ENCODE measurements at places on chromosomes 2 and 18.

DNA sequence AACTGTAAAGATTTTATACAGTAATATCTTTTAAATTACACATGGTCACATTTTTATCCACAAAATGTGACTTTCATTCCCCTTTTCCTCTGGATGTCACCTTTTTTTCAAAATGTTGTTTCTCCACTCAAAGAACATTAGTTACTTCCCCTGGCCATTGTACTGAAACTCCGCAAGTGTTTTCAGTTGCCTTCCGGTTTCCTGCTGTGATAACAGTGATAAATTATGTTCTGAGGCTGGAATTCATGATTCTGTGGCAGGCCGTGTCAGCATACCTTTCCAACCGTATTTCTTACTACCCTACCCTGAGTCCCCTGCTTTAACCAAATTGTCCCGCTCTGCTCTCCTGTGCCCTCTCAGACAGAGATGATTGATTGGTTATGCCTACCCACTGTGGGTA lies 53.5 kb downstream of the MGAT5 start:
- no peak for DNase-seq

GRCh38 chr2:120630031-120630701 lies 105.5 kb upstream of the GLI2 start:
- no peak for DNase-seq

DNA sequence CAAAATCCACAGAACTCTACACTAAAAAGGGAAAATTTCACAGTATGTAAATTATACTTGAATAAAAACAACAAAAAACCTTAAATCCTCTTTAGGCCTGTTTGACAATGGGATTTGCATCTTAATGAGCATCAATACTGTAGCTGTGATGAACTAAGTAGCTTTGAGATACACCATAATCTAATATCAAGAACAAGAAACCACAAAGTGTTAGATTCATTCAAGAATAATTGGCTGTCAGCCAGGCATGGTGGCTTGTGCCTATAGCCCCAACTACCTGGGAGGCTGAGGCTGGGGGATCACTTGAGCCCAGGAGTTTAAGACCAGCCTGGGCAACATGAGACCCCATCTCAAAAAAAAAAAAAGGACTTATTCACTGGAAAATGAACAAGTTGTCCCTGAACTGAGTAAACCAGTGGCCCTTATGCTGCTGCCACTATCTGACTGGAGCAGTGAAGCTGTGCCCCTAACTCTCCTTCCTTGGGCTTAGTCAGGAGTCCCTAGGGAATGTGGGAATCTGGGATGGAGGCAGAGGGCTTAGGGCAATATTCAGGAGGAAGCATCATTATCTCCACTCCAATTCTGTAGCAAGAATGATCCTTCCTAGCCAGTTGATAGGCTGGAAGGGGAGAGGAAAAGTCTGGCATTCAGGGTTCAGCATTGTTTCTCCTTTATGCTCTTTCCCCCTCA lies 88.5 kb downstream of the PRKCE start:
- DNase-seq: no peak

DNA sequence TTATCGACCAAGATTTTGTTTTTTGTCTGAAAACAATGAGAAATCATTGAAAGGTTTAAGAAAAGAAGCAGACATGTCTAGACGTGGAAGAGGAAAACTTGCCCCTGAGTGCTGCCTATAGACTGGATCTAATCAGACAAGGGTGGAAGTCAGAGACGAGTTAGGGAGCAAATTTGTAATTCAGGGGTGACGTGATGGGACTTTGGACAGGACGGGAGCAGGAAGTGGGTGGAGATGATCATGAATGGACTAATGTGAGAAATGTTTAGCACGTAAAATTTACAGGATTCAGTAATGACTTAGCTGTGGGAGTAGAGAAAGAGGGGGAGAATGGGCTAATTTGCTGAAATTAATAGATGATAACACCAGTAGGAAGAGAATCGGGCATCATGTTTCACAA lies 117.0 kb upstream of the EPHA4 start:
- no peak for DNase-seq

- no peak for DNase-seq
Measured at GRCh38 chr2:79713131-79713785, 200.4 kb downstream of the CTNNA2 start.

GRCh38 chr2:78020491-78020890 lies 498.3 kb upstream of the LRRTM4 start:
- DNase-seq: no peak

DNA sequence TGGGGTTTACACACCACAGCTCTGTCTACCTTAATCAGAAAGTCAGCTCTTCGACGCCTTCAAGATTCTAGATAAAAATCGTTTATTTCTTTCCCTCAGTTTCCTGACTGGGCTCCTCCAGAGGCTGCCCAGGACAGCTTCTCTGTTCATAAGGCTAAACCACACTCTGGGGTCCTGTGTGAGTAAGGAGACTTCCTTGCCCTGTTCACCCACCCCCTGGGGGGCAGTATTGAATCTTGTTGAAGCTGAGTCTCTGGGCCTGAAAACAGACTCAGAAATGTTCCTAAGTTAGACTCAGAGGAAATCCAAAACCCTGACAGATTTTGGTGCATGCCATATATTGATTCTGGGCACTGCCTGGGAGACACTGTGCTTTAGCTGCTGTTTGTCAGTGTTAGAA lies 43.0 kb downstream of the G6PC2 start:
- DNase-seq: no peak

DNA sequence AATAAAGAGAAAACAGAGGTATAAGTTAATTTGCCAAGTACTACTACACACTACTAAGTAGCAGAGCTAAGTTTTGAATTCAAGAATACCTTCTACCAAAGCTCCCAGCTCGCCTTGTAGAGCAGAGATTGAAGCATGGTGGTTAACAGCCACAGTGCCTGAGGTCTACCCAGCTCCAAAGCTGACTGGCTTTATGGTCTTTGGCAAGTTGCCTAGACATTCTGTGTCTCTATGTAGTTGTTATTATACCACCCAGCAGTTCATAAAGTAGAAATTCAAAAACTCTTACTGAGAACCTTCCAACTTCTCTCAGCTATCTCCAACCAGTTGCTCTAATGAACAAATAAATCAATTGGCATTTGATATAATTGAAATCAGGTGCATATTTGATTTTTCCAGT lies 87.8 kb downstream of the PDE11A start:
- DNase-seq: no peak

DNA sequence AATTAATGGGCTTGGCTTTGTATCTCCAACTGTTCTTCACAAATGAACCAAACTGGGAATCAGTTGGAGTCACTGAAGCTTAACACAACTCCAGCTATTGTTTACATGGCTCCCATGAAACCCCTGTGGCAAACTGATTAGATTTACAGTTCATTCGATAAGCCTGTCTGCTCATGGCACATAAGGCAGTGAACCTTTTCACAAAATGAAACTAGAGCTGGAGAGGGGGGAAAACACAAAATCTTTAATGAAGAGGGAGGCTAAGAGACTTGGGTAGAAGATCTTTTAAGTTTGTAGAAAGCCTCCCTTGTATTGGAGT lies 11.6 kb upstream of the ITGA6 start:
- no peak for DNase-seq

GRCh38 chr2:225458431-225459117 lies 59.1 kb downstream of the NYAP2 start:
- DNase-seq: no peak

- DNase-seq: no peak
Measured at GRCh38 chr2:181857483-181857882, 34.0 kb upstream of the ITPRID2 start.

DNA sequence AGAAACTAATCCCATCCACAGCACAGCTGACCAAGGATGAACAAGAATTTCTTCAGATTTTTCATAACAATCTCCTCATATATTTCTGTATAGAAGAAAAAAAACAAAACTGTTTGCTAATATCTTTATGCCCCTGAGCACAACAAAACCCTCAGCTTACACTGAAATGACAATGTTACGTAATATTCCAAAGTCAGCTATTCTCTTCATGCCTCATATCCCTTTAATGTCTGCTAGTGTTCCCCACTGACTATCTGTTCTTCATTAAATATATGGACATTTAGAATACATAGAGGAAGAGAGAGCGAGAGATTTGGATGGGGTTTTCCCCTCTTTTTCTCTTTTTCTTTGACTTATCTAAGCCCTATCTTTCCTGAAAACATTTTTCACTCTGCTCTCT lies 87.9 kb upstream of the GULP1 start:
- DNase-seq: no peak

DNA sequence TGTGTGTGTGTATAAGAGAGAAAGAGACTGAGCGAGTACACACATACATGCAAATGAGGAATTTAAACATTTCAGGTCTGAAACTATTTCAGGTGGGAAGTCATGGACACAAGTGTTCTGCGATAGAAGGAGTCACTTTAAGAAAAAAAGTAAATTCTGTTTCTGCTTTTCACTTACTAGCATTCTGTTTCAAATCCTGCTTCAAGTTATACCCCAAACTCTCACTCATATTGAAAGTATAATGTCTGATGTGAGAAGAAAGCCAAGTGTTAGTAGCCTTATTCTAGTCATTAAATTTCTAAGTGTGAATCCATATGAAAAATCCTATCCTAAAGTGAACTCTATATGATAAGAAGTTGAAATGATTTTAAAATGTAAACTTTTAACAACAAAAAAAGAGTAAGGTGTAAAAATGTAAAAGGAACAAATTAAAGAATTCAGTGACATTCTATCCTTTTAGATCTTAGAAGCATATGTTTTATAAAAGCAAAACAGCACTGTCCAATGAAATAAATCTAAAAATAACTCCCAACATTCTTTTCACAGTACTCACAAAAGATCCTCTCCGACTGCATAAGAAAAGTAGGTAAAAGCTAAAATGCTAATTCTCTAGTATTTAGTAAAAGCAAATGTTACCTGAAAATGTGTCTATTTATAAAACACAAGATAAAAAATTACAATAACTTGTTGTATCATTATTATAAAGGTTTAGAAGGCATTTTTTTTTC lies 570.6 kb downstream of the ZEB2 start:
- no peak for DNase-seq

DNA sequence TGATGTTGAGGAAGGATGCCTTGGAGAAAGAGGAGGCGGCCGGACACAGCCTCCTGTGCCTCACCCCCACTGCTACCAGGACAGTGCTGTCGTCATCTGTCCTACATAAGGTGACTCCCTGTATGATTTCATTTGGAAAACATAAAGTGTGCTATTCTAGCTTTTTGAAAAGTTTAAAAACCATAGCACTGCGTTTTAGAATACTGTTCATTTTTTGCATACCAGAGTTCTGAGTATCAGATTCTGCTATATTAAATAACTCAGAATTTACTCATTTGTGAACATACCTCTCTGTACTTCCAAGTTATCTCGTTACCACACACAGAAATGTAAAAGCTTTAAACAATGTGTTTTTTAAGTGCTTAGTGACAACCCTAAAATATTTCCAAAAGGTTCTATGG lies 302.9 kb downstream of the LRRTM1 start:
- DNase-seq: no peak

DNA sequence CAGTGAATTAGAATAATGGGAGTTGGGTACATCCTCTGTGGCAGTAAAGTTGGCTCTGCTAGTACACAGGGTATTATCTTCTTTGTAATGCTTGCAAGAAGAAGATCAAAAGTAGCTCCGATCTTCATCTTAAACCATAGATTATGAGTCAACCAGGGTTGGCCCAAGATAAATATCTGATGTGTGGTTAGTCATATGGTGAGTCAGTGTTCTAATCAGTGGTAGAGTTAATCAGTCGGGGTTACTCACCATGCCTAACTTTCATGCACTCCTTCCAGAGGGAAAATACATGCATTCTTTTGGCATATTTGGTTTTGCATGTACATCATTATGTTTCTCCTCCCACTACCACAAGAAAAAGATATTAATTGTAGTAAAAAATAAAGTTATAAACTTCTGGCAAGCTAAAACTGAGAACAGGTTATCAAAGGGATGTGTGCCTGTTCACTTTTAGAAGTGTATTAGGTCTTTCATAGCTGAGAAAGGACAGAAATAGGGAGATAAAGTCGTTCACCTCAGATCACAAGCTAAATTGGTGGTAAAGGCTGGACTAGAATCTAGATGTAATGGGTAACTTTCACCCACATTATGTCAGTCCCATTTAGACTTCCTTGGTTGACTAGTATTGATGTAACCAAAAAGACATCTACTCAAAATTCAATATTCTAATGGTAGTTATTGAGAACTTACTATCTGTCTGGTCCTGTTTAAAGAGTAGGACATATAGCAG lies 684.4 kb downstream of the IRS1 start:
- DNase-seq: no peak

DNA sequence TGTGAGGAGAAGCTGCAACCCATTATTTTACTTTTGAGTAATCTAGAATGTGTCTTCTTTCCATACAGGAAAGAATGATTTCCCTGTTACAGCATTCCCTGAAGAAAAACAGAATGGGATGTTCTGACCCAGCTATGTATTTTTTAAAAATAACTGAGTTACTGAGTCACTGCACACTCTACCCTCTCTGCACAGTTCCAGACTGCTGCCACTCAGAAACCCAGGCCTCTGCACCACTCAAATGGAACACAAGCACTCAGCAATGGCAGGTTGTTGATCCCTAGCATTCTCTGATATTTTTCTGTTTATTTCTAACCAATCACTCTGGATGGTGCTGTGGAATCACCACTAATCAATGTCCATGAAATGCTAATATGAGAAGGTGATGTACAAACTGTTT lies 1300.0 kb upstream of the FAM98A start:
- DNase-seq: no peak

- no peak for DNase-seq
Measured at GRCh38 chr18:76456823-76457222, 38.2 kb downstream of the ZNF516 start.

DNA sequence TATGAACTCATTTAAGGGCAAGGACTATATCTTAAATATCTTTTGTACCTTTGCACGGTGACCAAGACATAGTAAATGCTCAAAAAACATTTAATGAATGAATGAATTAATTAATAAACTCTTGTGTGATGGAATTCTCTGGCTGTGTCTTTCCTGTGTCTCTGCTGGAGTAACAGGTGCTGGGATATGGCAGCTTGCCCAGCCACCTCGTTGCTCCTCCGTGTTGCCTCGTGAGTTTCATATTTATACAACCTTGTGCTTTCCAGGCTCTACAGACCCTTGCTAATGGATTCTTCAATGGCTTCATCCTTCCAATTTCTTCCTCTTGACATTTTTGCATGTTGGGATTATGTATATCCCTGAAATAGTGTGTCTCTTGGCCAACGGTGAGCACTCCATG lies 30.4 kb downstream of the CTAGE1 start:
- no peak for DNase-seq

DNA sequence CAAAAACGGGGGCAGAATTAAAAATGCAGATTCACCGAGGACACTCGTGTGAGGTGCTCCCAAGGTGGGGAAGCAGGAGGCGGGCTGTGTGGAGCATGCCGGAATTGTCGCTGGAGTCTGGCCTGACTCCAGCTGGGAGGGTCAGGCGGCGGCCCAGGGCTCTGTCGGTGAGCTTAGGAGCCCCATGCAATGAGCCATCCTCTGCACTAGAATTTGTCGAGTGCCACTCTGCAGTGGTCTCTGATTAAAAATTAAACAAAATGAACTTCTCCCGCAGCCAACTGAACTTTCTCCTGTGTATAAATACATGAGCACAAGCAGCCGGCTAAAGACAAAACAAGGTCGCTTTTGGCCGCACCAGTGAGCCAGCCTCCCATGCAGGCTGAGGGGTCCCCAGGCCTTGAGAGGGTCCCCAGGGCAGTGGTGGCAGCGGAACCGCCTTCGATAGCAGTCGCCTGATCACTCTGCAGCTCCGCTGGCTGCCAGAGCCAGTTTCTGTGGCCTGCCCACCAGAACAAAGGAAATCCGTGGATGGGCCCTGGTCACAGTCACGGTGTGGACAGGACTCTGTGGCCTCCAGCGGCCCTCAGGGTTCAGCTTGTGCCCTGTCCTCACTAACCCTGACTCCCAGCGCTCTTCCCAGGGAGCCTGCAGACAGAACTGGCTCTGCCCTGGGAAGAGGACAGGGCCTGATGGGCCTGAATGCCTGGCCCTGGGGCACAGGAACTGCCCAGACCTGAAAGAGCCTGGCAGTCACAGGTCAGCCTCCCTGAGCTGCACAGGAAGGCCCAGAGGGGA lies 201.3 kb downstream of the EIPR1 start:
- no peak for DNase-seq
